GM20000 (cell line): ENCODE measurements at places on chromosomes 1 and 21.

- DNase-seq: no peak
Observed at GRCh38 chr1:225253784-225254183, 174.1 kb downstream of the LBR start.

- DNase-seq: peak; percentile 11
Observed at GRCh38 chr1:71521655-71522264, 440.9 kb upstream of the ZRANB2 start.

- no peak for DNase-seq
Observed at GRCh38 chr1:56061824-56062223, 517.5 kb downstream of the PLPP3 start.

- no peak for DNase-seq
Observed at GRCh38 chr21:41501919-41502318, 6.0 kb downstream of the TMPRSS2 start.

- peak; percentile 62 for DNase-seq
Observed at GRCh38 chr1:230105754-230106625, 39.0 kb downstream of the GALNT2 start.

DNA sequence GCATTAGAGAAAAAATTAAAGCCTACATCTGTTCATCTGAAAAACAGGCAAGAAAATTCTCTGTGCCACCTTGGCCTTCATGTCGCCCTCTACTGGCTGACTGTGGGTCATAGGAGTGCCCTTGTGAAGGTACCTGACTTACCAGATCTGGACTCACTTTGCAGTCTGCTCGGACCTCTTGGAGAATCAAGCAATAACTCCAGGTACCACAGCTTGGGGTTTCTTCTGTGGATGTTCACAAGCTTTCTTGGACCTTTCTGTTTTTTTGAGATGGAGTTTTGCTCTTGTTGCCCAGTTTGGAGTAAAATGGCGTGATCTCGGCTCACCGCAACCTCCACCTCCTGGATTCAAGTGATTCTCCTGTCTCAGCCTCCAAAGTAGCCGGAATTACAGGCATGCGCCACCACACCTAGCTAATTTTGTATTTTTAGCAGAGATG, 2.4 kb upstream of the PRAMEF18 start:
- DNase-seq: peak; percentile 15

GRCh38 chr21:19785941-19786340, 1212.3 kb upstream of the NCAM2 start:
- no peak for DNase-seq
